Sigmoid colon (tissue), 7 donors: ENCODE measurements at places on chromosomes 11 and 22.

DNA sequence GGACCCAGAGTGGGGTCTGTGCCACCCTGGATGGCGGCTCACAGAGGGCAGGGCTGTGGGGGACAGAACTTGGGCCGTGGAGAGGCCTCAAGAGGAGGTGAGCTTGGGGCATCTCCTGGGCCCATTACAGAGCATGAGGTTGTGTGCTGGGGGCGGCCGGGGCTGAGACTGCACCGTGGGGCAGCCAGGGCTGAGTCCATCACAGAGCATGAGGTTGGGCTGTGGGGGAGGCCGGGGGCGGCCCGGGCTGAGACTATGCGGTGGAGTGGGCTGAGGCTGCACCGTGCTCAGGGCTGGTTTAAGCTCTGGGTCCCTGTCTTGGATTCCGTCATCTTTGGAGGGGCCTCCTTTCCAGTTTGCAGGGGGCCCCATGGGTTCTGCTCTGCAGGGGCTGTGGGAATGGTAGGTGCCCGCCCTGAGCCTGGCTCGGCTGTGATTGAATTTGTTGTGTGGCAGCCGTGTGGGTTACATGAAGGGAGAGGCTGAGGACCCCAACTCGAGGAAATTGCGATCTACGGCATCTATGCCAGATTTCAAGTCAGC lies 38.1 kb upstream of the MUC5AC start:
- DNase-seq = peak; percentile 54

GRCh38 chr11:114192841-114193389 lies 103.3 kb upstream of the NNMT start:
- DNase-seq = no peak

- DNase-seq = peak; percentile 85
Measured at GRCh38 chr22:44037519-44038375, 13.6 kb downstream of the PARVB start.

DNA sequence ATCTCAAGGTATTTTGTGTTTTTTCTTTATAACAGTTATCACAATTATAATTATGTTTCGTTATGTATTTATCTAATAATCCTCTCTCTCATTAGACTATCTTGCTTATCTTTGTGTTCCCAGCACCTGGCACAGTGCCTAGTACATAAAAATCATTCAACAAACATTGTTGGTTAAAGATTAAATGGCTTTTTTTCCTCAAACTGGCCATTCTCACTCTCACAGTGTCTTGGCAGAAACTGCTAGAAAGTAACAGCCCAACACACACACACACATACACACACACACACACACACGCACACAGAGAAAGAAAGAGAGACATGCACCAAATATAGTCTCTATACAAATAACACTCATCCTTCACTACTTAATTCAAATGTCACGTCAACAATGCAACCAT lies 36.8 kb downstream of the OR10A6 start:
- no peak for DNase-seq

GRCh38 chr11:78497293-78497692 lies 77.4 kb downstream of the NARS2 start:
- DNase-seq = no peak

GRCh38 chr22:43376765-43377547 lies 33.8 kb upstream of the SCUBE1 start:
- DNase-seq = no peak

DNA sequence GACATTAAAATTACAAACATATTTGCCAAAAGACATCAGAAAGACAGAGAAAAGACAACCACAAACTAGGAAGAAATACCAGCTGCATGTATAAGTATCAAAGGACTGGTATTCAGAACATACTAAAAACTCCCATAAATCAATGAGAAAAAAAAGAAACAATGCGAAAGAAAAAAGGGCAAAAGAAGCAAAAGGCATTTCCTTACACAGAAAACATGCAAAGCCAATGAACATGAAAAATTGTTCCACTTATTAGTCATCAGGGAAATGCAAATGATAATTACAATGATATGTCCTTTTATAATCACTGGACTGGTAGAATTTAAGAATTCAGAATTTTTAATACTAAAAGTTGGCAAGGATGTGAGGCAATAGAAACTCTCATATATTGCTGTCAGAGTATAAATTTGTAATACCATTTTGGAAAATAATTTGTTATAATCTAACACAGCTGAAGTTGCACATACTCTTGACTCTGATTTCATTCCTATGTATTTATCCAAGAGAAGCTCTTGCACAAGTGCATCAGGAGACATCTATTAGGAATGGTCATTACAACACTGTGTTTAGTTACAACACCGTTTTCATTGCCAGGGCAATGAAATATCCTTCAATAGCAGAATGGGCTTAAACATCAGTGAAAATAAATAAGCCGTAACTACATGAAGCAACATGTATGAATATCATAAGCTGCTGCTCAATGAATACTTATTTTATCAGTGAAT lies 279.7 kb downstream of the SWAP70 start:
- DNase-seq = no peak

- no peak for DNase-seq
Measured at GRCh38 chr22:40764763-40765441, 54.2 kb downstream of the SLC25A17 start.

GRCh38 chr11:78347956-78348355 lies 69.7 kb downstream of the GAB2 start:
- DNase-seq = no peak

DNA sequence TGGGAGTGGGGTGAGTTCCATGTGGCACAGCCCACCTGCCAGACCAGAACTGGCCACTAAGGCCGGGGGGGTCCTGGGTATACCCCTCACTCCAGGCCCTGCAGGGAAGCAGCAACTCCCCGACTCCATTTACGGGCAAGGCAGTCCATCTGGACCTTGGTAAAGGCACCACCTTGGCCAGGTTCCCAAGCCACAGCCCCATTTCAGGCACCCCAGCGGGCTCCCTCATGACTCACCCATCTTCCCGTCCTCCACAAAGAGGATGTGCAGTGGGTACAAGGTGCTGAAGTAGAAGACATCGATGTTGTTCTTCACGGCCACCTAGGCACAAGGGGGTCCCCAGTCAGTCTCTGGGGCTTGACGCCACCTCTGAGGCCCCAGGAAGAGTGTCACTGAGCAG lies 15.7 kb upstream of the RASL10A start:
- no peak for DNase-seq

GRCh38 chr22:44357296-44357965 lies 44.7 kb upstream of the SHISAL1 start:
- no peak for DNase-seq

DNA sequence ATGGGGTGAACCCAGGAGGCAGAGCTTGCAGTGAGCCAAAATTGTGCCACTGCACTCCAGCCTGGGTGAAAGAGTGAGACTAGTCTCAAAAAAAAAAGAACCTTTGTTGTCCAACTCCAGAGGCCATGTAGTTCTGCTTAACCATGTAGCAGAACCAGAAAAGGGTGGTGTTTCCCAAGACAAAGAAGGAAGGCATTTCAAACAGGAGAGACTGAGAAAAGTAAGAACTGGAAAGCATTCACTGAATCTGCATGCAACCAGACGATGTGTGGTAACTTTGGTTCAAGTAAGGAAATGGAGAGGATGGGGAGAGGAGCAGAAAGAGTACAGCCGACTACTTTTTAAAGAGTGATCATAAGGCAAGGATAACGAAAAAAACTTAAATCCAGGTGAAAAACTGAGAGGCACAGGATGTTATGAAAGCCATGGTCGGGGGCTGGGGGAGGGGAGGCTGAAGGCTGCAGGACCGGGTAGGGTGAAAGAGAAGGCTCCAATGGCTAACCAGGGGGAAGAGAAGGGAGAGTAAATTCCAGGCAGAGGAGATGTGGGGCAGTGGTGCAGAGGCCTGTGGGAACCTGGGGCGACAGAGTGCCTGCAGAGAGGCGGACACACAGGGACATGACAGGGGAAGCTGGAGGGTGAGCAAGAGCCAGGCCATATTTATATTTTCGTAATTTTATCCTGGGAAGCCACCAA lies 48.8 kb downstream of the MAPK1 start:
- no peak for DNase-seq

GRCh38 chr11:96621161-96621560 lies 231.3 kb downstream of the JRKL start:
- no peak for DNase-seq

DNA sequence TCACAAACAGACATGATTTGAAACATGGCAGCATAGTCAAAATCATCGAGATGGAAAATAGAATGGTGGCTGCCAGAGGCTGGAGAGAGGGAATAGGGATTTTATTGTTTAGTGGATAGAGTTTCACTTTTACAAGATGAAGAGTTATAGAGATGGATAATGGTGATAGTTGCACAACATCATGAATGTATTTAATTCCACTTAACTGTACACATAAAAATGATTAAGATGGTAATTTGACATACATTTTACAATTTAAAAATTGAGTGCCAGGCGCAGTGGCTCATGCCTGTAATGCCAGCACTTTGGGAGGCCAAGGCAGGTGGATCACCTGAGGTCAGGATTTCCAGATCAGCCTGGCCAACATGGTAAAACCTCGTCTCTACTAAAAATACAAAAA lies 21.2 kb downstream of the TTC28 start:
- DNase-seq = no peak

GRCh38 chr11:104151404-104152204 lies 12.3 kb downstream of the PDGFD start:
- DNase-seq = no peak

GRCh38 chr11:87203907-87204602 lies 166.3 kb downstream of the TMEM135 start:
- DNase-seq = no peak

- no peak for DNase-seq
Measured at GRCh38 chr11:91872243-91872642, 352.4 kb upstream of the FAT3 start.

DNA sequence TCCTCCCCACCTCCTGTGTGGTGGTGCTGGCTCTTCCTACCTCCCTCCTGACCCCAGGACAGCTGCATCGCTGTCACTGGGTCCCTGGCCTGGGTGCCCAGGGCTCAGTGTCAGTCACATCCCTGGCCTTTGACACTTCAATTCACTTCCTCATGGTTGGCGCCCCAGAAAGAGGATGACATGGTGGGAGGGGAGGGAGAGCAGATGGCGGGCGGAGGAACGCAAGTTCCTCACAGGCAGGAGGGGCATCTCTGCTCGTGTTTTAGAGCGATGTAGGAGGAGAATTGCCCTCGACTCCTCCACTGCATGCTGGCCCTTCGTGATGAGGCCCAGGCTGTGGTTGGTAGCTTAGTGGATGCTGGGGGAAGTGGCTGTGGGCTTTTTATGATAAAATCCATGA lies 35.1 kb upstream of the KRTAP5-7 start:
- DNase-seq = peak; percentile 18

GRCh38 chr22:18024276-18024939 lies at the start of gene MICAL3:
Gene MICAL3, minus strand, starts transcription at chr22:18024561. Its CDS starts 117,749 bp downstream, at chr22:17906812.
- DNase-seq = peak; percentile 77

DNA sequence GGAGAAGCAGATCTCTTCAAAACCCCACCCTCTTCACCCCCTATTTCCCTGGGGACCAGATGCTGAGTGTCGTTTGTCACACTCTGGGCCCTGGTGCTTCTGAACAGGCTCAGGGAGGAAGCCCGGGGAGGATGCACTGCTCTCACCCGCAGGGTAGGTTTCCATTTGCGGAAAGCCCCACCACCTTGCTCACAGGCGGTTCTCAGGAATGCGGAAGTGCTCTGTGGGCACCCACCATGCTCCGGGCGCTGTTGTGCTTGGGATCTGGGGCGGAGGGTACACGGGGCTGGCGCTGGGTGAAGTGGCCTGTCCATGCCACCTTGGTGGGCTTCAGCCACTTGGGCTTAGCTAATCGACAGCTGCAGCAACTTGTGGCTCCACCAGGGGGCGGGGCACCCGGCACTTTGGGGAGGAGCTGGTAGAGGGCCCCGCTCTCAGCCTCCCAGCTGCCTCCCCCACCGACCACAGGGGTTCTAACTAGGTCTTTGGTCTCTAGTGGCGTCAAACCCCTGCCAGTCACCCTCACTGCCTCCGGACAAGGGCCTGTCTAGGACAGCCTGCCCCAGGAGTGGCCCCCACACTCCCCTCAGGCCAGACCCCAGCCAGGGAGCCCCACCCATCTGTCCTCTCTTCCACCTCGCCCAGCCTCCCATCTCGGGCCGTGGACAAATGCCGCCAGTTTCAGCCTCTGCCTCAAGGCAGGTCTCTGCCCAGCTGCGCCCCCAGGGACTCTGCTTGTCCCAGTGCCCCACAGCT lies 7.4 kb downstream of the NDUFV1 start:
- DNase-seq = peak; percentile 79

GRCh38 chr11:131465746-131466145 lies 95.3 kb downstream of the NTM start:
- DNase-seq = no peak

- no peak for DNase-seq
Measured at GRCh38 chr11:28537822-28538221, 429.6 kb downstream of the METTL15 start.

- DNase-seq = no peak
Measured at GRCh38 chr11:18491924-18492323, 34.8 kb downstream of the TSG101 start.

- no peak for DNase-seq
Measured at GRCh38 chr22:29083933-29084591, 11.2 kb downstream of the KREMEN1 start.

DNA sequence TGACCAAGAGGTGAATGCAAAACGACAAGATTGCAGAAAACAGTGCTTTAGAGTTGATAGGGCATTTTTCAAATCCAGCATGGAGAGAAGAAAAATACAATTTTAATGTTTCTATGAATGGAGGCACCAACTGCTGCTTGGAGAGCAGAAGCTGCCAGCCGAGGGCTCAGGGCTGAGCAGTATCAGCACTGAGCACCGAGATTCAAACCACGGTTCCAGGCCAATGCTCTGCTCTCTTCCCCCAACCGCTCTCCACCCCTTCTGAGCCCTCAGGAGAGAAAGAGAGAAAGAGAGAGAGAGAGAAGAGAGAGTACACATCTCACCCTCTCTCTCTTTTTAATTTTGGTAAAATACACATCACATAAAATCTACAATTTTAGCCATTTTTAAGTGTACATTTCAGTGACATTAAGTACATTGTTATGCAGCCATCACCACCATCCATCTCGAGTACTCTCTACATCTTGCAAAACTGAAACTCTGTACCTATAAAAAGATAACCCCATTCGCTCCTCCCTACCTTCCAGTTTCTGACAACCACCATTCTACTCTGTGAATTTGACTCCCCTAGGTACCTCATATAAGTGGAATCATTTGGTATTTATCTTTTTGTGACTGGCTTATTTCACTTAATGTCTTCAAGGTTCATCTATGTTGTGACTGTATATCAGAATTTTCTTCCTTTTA lies 333.3 kb downstream of the MIAT start:
- no peak for DNase-seq

DNA sequence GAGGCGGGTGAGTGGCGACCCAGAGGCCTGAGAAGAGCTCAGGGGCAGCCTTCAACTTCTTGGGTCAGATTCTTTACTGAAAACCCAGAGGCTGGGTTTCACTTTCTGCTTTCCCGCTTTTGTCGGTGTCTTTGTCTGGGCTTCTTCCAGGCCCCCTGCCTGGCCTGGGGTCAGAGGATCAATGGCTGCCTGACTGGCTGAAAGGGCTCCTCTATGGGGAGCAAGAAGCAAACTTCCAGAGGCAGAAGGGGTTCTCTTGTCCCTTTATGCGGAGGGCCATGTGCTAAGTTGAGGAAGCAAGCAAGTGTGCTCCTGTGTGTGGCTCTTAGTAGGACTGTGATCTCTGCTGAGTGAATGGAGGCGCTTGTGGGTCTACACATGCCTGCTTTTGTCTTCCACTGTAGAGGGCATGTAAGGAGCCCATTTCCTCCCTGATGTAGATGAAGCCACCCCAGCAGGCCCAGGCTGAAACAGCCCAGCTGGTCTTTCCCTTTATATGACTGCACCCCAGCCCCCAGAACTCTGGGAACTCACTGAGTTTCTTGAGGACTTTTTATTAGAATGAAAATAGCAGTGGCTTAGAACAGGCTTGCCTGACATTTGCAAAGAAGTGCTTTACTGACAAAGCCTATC lies 1.0 kb upstream of the PKNOX2 start:
- DNase-seq = peak; percentile 45
